ENCODE measurements at places on chromosomes 6 and 20.

DNA sequence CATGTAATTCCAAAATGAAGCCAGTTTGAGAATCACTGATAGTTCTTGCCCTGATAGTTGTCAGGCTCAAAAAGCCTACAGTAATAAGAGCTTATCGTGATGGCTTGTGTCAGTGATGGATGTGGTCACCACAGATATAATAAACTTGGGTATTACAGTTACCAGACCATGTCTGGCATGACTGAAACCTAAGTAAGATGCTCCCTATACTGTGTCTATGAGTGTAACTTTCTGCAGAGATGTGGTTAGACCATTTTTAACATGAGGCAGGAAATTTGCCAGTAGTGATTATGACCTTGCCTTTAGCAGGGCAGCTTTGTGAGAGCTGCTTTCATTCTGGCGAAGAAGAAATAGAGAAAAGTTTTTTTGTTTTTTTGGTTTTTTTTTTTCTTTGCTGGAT lies 90.2 kb downstream of the ANKS1A start:
- no peak for DNase-seq

GRCh38 chr6:139316622-139317317 lies 25.0 kb upstream of the TXLNB start:
- DNase-seq, result no peak

DNA sequence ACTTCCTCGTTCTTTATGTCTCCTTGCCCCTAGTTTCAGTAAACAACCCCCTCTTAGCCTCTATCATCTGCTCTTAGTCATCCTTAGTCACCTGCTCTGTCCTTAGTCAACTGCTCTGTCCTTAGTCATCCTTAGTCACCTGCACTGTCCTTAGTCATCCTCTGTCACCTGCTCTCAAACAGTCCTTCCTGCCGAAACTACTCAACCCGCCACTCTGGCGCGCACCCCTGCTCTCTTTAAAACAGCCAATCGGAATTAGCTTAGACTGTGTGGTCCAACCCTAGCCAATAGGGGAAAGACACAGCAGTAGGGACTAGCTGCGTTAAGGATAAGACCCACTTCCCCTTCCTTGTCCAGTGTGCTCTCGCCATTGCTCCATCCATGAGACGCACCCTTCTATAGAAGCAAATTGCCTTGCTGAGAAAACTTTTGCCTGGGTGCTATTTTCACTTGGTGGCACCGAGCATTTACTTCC lies 73.9 kb downstream of the BACH2 start:
- DNase-seq, result peak; percentile 72

- no peak for DNase-seq
Observed at GRCh38 chr6:24683297-24684296, 16.7 kb downstream of the ACOT13 start.

- DNase-seq, result no peak
Observed at GRCh38 chr6:95578106-95578410, 723 bp downstream of the MANEA start.

GRCh38 chr6:125806813-125807212 lies 16.1 kb downstream of the NCOA7 start:
- DNase-seq, result no peak
